ENCODE measurements at places on chromosomes 4 and X. TPM values are rescaled to one million over a fixed set of nuclear protein-coding genes. Genes with fewer than 3 reads are reported as not detected.

ARR3 gene
- total RNA-seq: not detected

TMEM35A gene
- 1.8 TPM for total RNA-seq

SPIN2A gene
- 2.5 TPM for total RNA-seq

TSPAN7 gene
- 0.40 TPM for total RNA-seq

FAM241A gene
- total RNA-seq: 0.19 TPM

TRMT2B gene
- total RNA-seq: 12.5 TPM

TRIM2 gene
- 36.0 TPM for total RNA-seq

PABPC4L gene
- 3.1 TPM for total RNA-seq

MSN gene
- total RNA-seq: 241 TPM

SLC34A2 gene
- not detected for total RNA-seq

VCX3B gene
- not detected for total RNA-seq

GRCh38 chr4:40183615-40184411, 13.0 kb upstream of the RHOH start:
- no peak for DNase-seq

DNA sequence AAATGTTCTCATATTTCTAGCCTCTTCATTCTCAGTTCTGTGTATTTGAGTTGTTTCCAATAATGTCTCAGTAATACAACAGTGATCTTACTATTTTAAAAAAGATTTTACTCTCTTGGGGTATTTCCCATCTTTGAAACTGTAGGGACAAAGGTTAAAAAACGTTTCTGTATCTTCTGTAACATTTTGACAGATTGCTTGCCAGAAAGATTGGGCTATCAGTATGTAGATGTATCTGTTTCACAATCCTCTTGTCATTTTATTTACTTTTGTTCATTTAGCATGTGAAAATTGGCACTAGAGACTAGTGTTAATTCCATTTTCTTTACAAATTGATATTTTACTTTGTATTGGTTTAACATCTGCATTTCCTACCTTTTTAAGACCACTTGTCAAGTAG, 6.2 kb upstream of the CXCL9 start:
- DNase-seq: no peak

DNA sequence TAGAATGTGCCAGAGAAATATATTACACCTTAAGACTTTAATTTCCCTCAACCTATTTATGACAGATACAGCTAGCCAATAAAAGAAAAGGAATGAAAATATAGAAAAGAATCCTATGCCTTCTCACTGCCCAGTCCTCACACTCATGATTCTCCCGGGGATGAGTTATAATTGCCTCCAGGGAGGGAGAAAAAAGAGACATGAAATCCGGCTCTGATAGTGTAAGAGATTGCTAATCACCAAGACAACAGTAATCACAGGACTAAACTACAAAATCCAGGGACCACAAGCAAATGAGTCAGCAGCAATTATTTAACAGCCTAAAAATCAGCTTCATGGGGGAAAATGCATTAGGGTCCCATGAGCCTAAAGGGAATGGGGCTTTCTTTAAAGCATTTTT, 95.9 kb upstream of the DUSP21 start:
- DNase-seq: no peak

GRCh38 chr4:79757600-79757999, 315.4 kb downstream of the ANTXR2 start:
- no peak for DNase-seq

DNA sequence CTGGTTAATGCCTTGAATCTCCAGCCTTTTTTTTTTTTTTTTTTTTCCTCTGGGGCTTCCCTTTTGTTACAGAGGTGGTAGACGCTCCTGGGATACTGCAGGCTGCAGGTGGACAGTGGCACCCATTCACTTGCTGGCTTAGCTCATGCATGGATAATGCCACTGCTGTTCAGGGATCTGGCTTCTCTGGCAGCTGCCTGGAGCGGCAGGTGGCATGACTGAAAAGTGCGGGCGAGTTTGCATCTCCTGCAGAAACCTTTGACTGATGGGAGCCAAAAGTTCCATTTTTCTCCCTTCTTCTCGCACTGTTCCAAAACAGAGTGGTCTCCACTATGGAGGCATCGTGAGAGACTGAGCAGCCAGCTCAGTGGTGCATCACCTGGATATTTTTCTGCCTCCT, 5.9 kb upstream of the STIM2 start:
- no peak for DNase-seq

- DNase-seq: no peak
Observed at GRCh38 chr4:104532677-104533076, 38.0 kb upstream of the CXXC4 start.

- DNase-seq: no peak
Observed at GRCh38 chrX:48823053-48823452, 3.3 kb upstream of the ERAS start.

DNA sequence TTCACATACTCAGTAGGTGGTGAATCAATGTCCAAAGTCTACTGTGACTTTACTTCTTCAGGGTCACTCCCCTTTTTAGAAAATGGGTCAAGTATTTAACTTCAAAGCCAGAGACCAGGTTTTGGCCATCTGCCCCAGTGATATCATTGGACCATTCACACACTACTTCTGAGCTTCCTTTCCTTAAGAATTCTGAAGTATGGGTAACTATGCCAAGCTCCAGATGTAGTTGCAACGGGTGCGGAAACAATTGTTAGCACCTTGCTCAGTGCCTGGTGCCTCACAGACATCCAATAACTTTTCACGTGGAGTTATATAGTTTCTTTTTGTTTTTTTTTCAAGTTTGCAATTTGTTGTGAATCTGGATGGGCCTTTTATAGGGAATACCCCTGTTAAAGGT, 62.6 kb downstream of the TTC29 start:
- no peak for DNase-seq

GRCh38 chrX:27251369-27251768, 211.8 kb downstream of the PPP4R3C start:
- no peak for DNase-seq

DNA sequence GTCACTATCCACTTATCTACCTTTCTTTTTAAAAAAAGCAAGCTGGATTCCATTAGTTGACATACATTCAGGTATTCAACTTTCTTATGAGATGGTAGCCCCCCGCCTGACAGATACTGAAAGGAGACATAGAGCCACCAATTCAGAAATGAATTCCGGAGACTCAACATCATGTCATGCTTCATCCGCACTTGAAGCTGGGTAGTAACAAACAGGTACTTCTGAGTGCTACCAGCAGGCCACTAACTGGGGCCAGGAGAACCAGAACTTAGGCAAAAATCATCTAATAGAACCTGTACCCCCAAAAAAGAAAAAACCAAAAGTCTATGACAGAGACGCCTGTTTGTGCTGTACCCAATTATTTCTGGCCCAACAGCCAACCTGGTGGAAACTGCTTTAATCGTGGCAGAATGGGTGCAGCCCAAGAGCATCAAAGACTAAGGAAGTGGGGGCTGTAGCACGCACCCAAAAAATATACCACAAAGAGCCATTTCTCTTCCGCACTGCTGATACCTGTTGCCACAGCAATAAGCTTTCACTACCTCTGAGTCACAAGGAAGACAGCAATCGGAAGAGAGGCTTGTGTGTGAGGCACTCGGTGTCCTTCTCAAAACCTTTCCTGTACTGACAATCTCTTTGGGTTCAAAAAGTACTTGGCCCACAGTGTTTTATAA, 84.8 kb downstream of the AFAP1 start:
- DNase-seq: no peak

DNA sequence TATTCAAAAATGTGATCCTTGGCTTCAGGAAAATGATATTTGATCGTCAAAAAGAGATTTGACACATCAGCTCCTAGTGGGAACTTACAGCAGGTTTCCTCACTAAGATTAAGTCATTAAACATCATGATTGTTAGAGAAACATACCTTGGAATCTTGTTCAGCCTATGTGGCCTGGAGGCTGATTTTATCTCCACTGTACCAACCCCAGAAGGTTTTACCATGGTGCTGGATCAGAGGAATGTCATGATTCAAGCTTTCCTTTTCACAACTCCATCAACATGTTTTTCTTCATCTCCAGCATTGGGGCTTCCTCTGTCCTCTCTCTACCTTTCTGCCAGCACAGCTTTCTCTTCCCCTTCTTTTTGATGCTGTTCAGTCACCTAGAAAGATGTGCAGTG, 68.4 kb upstream of the MID1IP1 start:
- no peak for DNase-seq

DNA sequence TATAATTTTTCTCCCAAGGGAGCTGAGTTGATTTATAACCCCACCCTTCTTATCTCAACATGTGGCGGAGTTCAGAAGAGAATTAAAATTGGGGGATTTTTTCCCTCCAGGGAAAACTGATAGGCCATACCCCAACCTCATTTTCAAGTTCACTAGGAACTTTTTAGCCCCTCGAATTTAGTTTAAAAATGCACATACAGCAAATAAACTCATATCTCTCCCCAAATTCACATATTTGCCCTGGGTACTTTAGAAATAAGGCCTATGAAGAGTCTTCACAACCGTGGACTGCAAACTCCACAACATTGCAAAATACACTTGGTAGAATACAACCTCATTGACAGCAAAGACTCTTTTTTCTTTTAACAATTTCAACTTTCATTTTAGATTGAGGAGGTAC, 206.7 kb upstream of the LEF1 start:
- DNase-seq: no peak

DNA sequence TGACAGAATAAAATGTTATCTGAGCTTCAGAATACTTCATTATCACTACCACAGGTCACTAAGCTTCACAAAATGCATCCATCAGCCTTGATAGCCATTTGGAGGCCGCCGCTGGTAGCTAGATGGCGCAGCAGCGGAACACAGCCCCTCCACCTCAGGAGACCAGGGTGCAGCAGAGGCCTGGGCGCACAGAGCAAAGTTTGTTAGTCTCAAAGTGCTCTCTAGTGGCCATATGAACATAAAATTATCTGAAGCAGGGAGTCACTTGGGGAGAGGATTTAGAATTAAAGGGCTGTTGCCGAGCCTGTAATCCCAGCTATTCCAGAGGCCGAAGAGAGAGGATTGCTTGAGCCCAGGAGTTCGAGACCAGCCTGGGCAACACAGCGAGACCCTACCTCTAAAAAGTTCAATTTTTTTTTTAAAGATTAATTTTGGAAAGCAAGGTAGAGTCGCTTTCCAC, 8.1 kb upstream of the DCTD start:
- no peak for DNase-seq

DNA sequence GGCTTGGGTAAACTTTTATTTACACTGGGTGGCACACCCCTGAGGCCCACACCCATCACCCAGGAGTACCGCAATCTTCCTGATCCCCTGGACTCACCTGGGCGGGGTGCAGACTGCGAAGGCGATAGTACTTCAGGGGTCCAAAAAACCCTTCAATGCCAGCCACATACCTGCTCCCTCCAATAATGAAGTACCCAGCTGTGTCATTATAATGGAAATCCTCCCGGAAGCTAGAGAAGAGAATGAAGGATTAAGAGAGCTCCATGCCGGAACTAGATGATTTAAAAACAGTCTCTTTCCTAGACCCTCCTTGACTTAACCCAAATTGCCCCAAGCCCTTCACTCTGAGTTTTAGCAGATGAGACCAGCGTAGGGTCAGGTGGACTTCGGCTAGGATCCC, 40.9 kb downstream of the SEL1L3 start:
- DNase-seq: no peak

- no peak for DNase-seq
Observed at GRCh38 chr4:38315286-38315685, 348.7 kb upstream of the KLF3 start.

DNA sequence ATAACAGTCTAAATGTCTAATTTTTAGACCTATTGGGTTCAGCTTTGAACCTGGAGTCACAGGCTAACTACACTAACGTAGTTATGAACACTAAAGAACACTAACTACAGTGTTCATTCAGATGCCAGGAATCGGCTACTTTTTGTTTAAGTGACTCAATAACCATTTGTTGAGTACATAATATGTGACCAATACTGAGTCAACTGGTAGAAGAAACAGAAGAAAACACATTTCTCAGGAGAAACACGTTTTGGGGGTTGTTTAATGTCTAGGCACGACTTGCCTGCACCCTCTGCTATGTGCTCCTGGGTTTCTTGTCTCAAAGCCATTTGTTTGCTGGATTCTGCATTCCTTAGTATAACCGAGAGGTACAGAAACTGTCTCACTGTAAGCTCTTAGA, 18.6 kb upstream of the CLNK start:
- DNase-seq: no peak

- DNase-seq: no peak
Observed at GRCh38 chr4:74490736-74491135, 45.8 kb downstream of the AREG start.

- DNase-seq: no peak
Observed at GRCh38 chr4:158825433-158826036, 56.7 kb downstream of the FNIP2 start.

DNA sequence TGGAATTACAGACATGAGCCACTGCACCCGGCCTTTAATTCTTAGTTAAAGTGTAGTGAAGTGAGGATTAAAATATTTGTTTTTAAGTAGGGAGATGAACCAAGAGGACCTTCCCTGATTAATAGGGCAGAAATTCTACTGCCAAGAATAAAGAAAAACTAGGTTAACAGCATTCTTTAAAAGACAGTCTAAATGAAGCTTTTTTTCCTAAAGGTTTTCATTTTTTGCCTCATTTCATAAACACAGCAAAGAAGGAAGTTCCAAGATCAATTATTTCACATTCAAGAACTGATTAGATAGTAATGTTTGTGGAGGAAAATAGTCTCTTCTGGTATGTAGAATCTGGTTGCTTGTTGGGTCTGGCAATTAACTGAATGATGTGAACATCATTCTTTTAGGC, 112.1 kb upstream of the ARSJ start:
- no peak for DNase-seq

DNA sequence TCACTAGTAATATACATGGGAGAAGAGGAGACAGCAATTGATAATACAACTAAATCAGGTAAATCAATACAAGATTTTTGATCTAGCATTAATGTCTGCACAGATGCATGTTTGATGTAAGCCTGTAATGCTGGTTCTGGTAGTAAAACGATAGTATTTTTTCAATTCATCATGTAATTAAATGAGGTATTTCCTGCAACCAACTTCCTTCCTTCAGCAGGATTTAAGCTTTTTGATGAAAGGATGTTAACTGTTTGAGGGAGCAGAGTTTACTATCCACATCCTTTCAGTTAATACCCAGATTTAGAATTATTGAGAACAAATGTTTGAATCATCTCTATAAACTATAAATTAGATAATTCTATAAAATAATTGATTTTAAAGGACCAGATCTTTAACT, 31.4 kb upstream of the NFKB1 start:
- DNase-seq: no peak

GRCh38 chr4:186472948-186473347, 82.4 kb downstream of the MTNR1A start:
- DNase-seq: no peak

DNA sequence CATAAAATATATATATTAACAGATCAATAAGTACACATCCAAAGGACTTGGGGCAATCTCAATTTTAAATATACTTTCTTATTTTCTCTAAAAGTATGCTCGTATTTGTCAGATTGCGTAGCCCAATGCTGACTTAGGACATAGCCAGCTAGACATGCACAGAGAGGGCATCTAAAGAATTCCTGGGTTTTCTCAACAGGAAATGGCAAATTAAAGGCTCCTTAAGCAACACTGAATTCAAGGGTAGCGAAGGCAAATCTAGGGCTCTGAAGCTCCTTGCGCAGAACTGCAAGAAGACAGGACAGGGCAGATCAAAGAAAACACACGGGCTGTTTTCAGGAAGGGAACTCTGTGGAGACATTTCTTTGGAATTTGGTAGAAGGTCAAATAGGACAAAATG, 94.6 kb upstream of the FTHL17 start:
- no peak for DNase-seq

Data from osteocyte (in vitro differentiated cells).